ENCODE measurements at places on chromosomes 4 and X.

GRCh38 chrX:150574559-150575418 is 6.4 kb downstream of the MTM1 start:
- no peak for DNase-seq

- no peak for DNase-seq
Measured at GRCh38 chr4:33255094-33255493, 2534.9 kb downstream of the PCDH7 start.

- no peak for DNase-seq
Measured at GRCh38 chr4:3702561-3703221, 63.5 kb upstream of the ADRA2C start.

DNA sequence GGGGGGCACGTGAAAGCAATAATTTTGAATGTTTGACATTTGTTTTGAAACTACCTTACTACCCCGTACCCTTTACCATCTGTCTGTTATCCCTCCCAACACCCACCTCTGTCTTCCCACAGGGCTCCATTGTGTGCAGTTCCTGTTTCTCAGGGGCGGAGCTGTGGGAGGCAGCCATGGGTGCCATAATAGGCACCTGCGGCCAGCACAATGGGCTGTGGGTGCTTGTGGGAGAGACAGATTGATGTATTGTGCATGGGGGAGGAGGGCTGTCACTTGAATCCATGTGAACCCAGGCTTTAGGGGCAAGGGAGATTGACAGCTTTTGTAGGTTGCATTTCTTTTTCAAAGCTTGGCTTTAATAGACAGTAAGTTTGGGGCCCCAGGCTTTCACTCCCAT is 122.6 kb upstream of the CXorf66 start:
- DNase-seq, result no peak

DNA sequence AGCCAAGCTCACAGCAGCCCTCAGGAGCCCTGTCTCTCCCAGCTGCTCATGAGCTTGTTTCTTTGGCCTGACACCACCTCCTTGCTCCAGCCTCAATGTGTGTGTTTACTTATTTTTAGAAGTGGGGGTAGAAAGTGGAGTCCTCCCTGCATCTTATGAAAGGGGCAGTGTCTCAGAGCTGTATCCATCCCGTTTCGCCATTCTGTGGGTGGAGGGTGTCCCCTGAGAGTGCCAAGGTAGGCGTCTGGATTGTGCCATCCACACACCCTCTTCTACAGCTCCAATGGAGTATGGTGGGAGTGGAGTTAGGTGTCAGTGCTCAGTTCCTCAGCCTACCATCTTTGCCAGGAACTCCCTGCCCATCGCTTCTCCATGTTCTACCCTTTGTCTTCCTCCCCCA is 8.3 kb downstream of the SPON2 start:
- no peak for DNase-seq

DNA sequence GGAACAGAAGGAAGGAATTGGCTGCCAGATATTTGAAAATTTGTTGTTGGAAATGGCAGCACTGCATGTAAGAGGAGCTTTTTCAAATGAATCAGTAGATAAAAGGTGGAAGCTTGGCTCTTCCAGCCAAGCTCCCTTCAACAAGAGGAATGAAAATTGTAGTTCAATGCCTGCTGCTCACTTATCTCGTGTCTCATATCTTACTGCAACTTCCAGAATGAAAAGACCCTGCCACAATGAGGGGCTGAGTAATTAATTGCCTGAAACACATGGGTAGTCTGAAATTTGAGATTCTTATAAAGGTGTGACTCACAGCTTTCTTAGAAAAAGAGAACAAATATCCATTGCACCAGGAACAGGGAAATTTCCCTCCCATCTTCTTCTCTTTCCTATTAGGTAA is 53.0 kb downstream of the HAND2 start:
- no peak for DNase-seq

- DNase-seq, result no peak
Measured at GRCh38 chrX:9561199-9561598, 96.3 kb downstream of the TBL1X start.

DNA sequence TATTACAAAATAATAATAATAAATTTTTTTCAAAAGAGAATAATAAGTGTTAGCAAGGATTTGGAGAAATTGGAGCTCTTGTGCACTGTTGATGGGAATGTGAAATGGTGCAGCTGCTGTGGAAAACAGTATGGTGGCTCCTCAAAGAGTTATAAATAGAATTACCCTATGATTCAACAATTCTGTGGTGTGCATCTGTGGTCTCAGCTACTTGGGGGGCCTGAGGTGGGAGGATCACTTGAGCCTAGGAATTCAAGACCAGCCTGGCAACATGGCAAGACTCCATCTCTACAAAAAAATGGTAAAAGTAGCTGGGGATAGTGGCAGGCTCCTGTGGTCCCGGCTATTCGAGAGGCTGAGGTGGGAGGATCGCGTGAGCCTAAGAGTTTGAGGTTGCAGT is 19.6 kb downstream of the MND1 start:
- DNase-seq, result no peak

DNA sequence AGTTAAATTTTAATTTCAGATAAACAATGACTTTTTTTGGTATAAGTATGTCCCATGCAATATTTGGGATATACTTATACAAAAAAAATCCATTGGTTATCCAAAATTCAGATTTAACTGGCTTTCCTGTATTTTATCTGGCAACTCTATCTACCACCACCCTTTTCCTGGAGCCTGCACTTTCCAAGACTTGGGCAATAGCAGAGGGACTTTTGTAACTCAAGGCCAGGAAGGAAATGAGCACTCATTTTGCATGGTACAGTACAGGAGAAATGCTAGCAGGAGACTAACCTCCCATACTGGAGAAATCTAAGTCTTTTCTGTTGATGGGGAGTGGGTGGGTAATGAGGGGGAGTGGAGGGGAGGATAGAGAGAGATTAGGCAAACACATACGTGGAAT is 37.7 kb upstream of the PLAC1 start:
- DNase-seq, result no peak

DNA sequence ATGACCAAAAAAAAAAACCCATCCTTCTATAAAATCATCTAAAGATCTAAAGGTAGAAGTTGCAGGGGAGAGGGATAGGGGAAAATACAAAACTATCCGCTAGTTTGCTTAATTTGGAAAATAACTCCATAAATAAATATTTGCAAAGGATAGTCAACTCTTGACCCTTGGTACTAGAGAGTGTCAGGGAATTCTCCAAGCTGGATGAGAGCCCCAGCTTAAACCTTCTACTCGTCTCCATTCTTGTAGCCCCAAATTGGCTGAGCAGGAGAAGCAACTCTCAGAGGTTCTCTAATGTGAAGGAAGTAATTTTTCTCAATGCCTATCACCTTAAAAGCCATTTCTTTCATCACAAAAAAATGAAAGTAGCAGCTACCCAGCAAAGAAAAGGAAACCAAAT is 35.2 kb downstream of the ACSL4 start:
- DNase-seq, result no peak

GRCh38 chr4:148692242-148692641 is 250.0 kb upstream of the NR3C2 start:
- no peak for DNase-seq

DNA sequence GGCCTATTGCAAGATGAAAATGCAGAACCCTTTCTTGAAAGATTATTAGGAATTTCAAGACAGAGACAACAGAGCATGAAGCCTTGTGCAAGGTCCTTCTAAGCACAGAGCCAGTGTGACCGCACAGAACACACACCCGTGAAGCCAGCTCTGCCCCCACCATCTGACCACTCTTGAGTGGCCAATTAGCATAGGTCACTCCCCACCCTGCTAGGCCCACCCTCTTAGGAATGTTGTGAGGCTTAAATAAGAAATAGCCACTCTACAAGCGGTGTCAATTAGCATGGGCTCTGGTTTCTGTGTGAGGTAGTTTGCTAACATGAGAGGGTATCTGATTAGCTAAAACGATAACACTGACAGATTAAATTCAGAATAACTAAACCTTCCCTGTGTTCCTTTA is 152.9 kb downstream of the PTTG2 start:
- no peak for DNase-seq

DNA sequence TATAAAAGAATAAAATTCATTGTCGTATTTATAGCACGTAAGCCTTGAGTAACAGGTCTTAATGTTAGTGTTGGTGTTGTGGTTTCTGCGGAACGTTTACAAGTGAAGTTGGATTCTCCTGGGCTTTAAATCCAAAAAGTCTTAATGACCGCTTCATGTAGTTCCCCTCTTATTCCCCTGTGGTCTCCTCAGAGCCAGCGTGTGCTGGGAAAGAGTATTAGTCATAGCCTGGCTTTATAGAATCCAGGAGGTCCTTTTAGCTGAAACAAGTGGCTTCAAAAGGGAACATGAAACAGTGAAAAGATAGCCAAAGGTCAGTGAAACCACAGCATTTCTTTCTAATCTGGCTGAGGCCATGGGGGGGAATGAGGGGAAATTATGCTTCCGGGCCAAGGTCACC is 79.1 kb downstream of the CLCN4 start:
- DNase-seq, result no peak

GRCh38 chrX:45063319-45064095 is 137.2 kb downstream of the DIPK2B start:
- DNase-seq, result no peak

GRCh38 chrX:118761939-118762707 is 34.7 kb downstream of the IL13RA1 start:
- peak; percentile 38 for DNase-seq

DNA sequence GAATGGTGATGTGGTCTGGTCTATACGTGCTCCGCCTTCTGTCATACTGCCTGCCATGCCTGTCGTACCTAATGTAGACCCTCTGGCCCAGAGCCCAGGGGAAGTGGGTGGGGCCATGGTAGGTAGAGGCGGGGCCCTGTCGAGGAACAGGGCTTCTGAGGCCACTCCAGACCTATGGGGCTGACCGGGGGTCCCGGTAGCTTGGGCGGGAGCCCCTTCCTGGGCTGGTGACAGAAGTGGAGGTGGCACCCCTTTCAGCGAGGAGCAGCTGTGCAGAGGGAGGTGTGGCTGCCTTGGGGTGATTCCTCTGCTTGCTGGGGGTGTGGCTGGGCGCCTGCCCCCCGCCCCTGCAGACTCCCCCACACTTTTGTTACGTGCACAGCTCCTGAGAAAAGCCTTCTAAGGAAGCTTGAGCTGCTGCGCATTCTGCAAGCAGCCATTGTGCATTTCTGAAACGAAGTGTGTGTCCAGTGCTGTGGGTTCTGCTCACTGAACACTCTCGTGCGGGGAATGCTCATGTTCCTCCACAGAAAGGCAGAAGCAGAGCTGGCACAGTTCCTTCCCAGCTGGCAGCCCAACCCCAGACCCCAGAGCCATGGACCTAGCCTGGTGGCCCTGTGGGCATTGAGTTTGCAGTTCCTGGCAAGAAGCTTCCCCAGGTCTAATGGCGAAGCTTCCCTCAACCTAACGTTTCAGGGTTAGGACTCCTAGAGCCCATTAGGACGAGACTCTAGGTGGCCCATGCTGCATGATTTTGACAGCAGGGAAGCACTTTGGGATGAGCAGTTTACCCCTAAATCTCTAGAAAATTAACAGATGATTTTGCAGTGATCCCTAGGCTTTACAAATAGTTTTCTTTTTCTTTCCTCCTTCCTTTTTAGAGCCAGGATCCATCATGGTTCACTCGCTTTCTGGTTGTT is 72.7 kb upstream of the HGFAC start:
- no peak for DNase-seq

- no peak for DNase-seq
Measured at GRCh38 chr4:168503652-168504362, 7.0 kb downstream of the PALLD start.

- DNase-seq, result no peak
Measured at GRCh38 chr4:151152028-151152427, 52.6 kb downstream of the RPS3A start.

DNA sequence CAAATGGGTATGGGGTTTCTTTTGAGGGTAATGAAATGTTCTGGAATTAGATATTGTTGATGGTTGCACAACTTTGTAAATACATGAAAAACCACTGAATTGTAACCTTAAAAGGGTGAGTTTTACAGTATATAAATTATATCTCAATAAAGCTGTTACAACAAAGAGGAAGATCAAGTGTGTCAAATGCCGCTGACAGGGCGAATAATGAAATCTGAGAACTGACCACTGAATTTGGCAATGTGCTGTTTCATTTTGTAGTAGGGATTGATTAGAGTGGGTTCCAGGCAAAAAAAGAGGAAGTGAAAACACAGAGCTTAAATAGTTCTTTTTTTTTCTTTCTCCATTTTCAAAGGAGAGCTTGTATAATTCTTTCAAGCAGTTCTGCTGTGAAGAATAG is 161.1 kb upstream of the NAP1L5 start:
- no peak for DNase-seq

GRCh38 chr4:180913750-180914149 is 1329.5 kb upstream of the TENM3 start:
- DNase-seq, result no peak

DNA sequence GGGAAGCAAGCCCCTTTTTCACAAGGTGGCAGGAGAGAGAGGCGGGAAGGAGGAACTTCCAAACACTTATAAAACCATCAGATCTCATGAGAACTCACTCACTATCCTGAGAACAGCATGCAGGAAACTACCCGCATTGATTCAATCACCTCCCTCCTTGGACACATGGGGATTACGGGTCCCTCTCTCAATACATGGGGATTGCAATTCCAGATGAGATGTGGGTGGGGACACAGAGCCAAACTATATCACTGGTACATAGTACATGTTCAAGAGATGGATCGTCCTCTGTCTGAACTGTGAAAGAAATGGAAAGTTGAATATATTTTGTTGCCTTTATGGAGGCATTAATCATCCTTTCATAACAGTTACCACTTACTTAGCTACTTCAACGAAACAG is 12.8 kb downstream of the EREG start:
- no peak for DNase-seq

All from stomach (tissue), 19 donors.